ENCODE measurements at places on chromosomes 12 and 14.
A peak's percentile ranks its signal among the peaks of the same experiment; 100 is the strongest.

GRCh38 chr12:109029411-109029810, 8.5 kb upstream of the SVOP start:
- DNase-seq, result no peak

- no peak for DNase-seq
These were observed 673.0 kb upstream of the FLRT2 start for GRCh38 chr14:84856751-84857534.

- no peak for DNase-seq
These were observed 57.8 kb upstream of the VRK1 start for GRCh38 chr14:96739200-96739910.

DNA sequence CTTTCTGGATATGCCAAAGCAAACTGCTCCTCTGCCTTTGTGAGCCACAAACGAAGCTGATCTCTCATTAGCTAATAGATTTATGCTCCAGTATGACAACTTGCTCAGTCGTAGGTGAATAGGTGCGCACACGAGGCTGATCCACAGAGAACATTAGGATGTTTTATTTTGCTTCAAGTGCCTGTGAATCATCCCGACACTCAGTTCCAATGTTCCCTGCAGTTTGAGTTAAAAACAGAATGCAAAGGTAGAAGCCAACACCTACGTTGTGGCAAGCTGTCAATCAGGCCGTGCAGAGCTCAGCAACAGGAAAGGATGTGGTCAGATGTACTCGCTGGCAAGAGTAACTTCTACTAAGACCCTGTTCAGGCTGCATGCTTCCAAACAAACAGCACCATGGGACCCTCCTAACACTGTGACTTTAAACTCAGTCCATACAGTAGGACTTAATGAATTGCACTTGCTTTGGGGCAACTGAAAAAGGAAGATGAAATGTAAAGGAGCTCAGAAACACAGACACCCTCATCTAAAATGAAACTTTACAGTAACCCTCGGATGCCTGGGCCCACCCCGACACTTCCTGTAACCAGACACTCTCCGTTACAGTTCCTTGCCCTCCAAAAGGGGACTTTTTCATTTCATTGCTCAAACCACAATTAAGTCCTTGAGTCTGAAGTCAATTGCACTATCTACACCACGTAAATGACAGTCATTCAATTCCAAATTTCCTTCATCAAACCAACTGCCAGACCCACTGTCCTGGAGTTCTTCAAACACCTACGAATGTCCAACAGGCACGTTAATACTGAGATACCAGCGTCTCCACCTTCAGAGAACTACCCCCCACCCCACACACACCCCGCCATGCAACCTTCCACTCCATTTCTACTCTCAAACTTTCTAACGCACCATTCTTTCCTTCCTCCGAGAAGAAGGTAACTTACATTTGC, 1.6 kb downstream of the CCDC88C start:
- DNase-seq, result peak; percentile 48

GRCh38 chr14:74569806-74570591, 42.0 kb downstream of the LTBP2 start:
- no peak for DNase-seq

DNA sequence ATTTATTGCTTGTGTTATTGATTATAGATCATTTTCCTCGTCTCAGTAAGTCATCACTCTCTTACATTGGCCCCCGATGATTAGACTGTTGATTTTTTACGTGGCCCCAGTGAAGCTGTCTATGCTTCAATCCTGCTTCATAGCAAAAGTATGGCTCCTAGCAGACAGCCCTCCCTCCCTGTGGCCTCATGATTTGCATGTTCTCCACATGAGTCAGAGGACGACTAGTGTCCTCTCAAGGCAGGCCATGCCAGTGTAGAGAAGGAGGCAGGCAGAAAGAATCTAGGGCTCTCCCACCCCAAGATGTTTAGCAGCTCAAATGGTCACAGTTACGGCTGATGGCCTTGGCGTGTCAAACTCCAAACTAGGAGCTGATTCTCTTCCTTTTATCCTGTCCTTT, 59.6 kb downstream of the FIGNL2 start:
- DNase-seq, result no peak

GRCh38 chr14:58353516-58354299, 42.0 kb upstream of the TOMM20L start:
- no peak for DNase-seq

GRCh38 chr12:46267575-46267824, 1.3 kb downstream of the SLC38A1 start:
- DNase-seq, result no peak

- no peak for DNase-seq
These were observed 35.6 kb downstream of the DGLUCY start for GRCh38 chr14:91149462-91149861.

DNA sequence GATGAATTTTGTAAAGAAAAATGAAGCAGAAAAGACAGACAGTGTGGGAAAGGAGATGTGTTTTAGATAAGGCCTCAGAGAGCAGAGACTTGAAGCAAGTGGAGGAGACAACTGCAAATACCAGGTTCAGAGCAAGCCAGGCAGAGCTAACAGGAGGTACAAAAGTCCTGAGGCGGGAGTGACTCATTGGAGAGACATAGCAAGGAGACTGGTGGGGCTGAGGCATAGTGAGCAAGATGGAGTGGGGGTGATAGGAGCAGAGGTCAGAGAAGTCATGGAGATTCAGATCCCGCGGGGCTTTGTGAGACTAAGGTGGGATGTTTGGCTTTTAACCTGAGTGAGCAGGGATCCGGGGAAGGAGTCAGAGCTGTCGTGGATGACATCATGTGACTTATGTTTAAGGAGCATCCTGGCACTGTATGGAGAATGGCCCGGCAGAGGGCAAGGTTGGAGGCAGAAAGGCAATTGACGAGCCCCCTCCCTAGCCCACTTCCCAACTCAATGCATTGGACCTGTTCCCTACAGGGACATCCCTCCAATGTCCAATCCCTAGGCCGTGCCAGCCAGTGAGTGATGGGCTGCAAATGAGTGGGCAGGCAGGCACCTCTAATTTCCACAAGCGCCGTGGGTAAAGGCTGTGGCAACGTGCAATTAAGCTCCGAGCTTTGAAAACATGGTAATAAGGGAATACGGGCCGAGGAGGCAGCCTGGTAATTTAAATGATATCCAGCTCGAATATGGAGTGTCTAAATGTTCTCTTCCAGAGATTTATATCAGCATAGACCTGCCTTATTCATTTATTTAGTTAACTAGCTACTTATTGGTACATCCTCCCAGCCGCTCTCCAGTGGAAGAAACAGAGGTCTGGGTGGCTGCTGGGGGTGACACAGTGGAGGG, 206.8 kb upstream of the LHX5 start:
- no peak for DNase-seq

DNA sequence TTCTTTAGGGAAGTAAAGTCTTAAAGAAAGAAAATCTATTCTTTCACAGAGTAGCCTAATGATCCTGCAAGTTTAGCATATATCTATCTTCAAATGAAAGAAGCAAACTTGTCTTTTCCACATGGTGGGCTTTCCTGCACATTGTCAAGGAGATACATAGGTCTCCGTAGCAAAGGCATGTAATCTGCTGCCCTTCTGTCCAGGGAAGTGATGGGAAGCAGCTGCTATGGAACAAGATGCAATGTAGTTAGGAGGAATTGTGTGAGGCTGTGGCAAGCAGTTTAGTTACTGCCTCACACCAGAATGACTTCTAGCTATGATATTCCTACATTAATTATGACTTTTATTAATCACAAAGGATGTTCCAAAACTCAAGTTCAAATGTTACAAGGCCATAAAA, 174.4 kb downstream of the PDZRN4 start:
- DNase-seq, result no peak

- DNase-seq, result no peak
These were observed 183.8 kb downstream of the FOXA1 start for GRCh38 chr14:37411079-37411735.

GRCh38 chr12:38983117-38983571, 77.8 kb upstream of the CPNE8 start:
- DNase-seq, result no peak

DNA sequence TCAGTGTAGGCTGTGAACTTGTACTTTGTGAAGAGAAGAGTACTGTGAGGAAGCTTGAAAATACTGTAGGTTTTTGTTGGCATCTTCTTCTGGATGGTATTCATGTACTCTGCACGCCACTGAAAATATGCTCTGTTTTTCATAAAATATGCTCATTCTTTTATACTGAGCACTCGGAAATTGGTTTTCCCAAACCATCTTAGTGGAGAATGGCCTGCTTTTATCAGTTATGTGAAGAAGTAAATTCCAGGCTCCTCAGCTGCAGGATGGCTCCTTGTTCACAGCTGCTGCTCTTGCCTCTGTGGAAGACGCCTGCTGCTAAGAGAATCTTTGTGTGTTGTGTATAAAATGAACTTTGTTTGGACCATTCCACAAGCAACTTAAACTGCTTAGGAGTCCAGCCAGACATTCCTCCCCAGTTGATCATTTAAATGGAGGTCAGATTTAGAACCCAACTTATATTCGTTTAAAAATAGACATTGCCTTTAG, 443.5 kb upstream of the RGS6 start:
- no peak for DNase-seq

- no peak for DNase-seq
These were observed 3.2 kb upstream of the ZNF839 start for GRCh38 chr14:102316338-102316742.

DNA sequence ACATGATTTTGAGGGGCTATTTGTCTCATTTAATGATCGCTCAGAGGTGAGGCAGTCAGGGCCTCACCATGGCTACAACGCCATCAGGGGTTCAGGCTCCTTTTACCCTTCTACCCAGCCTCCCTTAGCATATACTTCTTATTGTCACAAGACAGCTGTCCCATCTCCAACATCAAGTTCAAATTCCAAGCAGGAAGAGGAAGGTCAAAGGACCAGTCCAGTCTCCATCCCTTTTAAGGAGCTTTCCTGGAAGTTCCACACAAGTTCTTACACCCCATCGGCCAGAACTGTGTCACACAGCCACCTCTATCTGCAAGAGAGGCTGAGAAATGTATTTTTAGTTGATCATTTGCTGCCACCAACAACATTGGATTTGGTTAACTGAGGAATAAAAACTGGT, 8.3 kb upstream of the TMEM106C start:
- DNase-seq, result no peak

DNA sequence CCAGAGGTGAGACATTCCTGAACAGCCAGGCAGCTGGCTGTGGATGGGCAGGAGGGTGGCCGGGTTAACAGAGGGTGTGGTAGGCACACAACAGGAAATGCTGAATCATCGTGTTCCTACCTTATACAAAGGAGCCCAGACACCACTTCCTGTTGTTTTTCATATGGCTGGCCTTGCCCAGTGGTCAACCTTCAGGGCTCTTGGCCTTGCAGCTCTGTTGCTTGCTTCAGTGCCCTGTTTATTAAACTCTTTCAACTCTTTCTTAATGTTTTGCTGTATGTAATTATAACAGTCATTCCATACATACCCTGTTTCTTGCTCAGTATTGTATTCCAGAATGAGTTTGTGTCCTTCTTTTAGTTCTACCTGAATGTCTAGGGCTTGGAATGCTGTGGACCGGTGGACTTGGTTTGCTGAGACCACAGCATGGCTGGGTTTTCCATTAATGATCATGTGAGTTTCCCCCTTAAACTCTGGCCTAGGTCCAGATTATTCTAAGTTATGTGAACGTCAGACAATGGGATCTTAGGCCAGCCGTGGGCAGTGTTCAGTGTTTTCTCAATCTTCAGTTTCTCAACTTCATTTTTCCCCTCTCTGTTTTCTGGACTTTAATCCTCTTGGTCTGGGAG, 11.9 kb downstream of the CFAP54 start:
- peak; percentile 13 for DNase-seq

GRCh38 chr14:95006051-95006450, 151.3 kb downstream of the DICER1 start:
- no peak for DNase-seq

DNA sequence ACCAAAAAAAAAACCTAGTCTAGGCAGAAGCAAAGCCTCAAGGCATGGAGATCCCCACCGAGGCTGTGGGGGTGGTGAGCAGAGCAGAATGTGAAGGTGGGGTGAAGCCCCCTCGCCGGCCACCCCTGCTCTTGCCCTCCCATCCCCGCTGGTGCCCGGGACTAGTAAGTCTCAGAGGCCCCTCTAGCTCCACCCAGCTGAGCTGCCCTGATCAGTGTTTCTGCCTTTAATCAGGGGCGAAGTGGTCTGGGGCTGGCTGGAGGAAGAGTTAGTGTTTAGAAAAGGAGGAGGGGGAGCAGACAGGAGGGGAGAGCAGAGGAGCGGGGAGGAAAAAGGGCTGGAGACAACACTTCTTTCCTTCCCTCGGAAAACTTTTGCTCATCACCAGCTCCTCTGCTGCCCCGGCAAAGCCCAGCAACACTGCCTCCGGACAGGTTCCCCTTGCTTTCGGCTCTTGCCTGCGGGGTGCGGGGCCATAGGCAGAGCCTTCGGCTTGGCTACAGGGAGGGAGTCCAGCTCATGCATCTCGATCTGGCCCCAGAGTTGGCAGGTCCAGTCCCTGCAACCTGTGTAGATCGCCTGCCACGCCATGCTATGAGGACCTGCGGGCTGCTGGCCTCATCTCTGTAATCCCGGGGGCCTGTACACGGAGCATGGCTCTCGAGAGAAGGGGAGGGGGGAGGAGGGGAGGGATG, 3.4 kb upstream of the DLK1 start:
- DNase-seq, result no peak

DNA sequence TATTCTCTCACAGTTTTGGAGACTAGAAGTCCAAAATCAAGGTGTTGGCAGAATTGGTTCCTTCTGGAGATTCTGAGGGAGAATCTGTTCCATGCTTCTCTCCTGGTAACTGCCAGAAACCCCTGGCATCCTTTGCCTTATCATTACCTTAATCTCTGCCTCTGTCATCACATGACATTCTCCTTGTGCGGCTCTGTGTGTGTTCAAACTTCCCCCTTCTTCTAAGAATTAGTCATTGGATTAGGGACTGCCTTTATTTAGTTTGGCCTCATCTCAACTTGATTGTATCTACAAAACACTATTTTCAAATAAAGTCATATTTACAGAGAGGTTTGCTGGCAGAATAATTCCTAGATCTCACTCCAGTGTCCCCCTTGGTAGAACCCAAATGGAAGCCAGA, 68.9 kb downstream of the ZNF641 start:
- DNase-seq, result no peak

DNA sequence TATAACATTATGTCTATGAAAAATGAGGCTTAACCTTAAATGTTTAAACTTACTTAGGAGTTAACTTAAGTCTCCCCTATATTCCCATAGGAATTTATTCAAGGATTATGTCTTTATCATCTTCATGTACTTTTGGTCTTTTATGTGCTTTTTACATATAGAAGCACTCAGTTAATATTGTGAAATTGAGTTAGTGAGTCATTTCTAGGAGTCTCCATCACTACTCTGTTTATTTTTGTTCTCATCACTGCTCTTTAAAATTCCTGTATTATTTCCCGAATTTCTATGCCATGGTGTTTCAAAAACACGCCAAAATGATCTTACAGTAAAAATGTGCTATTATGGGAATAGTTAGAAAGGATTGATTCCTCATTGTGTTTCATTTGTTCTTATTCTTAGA, 31.6 kb downstream of the TBC1D15 start:
- no peak for DNase-seq

- DNase-seq, result no peak
These were observed 29.3 kb upstream of the EIF5 start for GRCh38 chr14:103304706-103305105.

Data from activated T-helper 1 cell treated with anti-CD3 and anti-CD28 coated beads, Interleukin-2, amount 50 U/mL, for 16 hours (primary cell).